Aorta (tissue), 5 donors: ENCODE measurements at places on chromosomes 2 and 18. TPM values are rescaled to one million over a fixed set of nuclear protein-coding genes. Genes with fewer than 3 reads are reported as not detected.

- DNase-seq = no peak
Measured at GRCh38 chr18:47263430-47264307, 12.2 kb upstream of the SKOR2 start.

- DNase-seq = no peak
Measured at GRCh38 chr2:229873123-229873581, 48.7 kb downstream of the TRIP12 start.

GRCh38 chr18:51078026-51078425 is 48.0 kb downstream of the SMAD4 start:
- DNase-seq = no peak

GRCh38 chr2:15117409-15118050 is 443.6 kb downstream of the NBAS start:
- DNase-seq = no peak

The CAPN14 gene
- not detected for polyA plus RNA-seq

The CNDP1 gene
- not detected for polyA plus RNA-seq
